ENCODE measurements at places on chromosomes 6 and 20.

DNA sequence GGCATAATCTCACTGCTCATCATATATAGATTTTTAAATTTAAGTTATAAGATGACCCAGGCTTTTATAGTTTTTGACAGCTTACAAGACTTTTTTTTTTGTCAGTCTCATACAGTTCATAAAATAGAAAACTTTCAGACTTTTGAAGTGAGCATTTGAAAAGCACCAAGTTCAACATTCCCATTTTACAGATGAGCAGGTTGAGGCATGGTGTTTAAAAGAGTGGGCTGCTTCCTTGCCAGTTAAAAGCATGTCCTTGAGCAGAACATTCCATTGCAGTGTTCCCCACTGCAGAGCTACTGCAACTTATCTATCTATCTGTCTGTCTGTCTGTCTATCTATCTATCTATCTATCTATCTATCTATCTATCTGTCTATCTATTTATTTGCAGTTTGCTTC lies 86.8 kb downstream of the GFRA4 start:
- no peak for DNase-seq

DNA sequence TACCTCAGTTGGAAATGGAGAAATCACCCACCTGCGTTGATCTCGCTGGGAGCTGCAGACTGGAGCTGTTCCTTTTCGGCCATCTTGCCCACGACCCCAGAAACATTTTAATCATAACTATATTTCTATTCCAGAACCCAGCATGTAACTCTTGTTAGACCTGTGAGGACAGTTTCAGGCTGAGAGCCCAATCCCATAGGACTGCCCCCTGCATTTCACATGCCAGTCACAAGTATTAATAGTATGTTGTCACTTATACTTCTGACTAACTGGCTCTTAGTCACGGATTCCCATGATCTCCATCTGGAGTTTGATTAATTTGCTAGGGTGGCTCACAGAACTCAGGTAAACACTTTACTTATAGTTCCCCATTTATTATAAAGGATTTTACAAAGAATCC lies 96.0 kb upstream of the PRND start:
- DNase-seq, result no peak

DNA sequence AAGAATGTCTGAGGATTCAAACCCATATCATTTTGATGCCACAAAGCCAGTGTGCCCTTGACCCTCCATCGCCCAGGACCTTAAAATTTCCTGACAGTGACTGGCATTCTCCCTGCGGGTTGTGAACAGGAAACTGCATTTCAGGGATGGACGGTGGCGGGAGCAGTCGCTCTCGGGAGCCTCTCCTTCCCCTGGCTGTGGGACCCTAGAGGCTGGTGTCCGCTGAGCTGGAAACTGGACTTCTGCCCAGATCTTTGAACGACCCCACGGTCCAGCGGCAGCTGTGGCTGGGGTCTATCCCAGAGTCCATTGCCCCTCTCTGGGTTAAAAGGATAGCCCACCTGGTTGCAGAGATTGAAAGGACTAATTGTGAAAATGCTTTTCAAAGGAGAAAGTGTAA lies 1.4 kb upstream of the SEC63 start:
- no peak for DNase-seq

DNA sequence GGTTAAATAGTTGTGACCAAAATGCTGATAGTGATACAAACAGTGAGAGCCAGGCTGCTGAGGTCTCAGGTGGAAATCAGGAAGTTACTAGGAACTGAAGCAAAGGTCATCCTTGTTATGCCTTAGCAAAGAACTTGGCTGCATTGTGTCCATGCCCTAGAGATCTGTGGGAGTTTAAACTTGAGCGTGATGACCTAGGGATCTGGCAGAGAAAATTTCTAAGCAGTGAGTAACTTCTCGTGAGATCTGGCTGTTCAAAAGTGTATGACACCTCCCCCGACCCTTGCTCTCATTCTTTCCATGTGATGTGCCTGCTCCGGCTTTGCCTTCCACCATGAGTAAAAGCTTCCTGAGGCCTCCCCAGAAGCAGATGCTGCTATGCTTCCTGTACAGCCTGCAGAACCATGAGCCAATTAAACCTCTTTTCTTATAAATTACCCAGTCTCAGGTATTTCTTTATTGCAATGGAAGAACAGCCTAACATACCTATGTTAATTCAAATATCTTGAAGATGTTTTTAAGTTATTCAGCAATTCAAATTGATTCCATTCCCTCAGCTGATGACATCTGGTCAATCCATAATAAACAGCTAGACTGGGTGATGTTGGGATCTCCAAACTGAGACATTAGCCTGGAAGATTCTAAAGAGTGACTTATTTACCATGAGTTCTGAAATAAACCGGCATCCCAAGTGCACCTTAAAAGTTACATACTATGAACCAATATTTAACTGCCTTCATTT lies 33.8 kb downstream of the KIF16B start:
- no peak for DNase-seq

- DNase-seq, result no peak
Observed at GRCh38 chr6:152750694-152751093, at the start of gene VIP. Gene VIP, plus strand, starts transcription at chr6:152750797. Its CDS starts 1,381 bp downstream, at chr6:152752178.

DNA sequence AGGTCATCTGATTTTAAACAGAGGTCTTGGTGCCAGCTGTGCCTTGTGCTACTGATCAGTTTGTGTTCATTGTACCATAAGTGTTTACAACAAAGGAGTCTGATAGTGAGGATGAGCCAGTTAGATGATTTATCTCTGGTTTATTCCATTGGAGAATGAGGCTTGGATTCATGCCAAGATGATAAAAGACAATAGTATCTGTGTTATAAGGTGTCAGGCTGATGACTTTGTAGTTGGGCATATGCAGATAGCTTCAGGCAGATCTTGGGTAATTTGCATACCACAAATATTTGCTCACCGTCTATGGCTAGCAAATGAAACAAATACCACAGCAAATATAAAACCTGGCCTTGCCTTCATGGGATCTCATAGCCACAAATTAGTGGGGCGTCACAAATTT lies 43.3 kb upstream of the PHACTR2 start:
- no peak for DNase-seq

GRCh38 chr6:32149092-32149755 lies 2.5 kb downstream of the PRRT1 start:
- no peak for DNase-seq

DNA sequence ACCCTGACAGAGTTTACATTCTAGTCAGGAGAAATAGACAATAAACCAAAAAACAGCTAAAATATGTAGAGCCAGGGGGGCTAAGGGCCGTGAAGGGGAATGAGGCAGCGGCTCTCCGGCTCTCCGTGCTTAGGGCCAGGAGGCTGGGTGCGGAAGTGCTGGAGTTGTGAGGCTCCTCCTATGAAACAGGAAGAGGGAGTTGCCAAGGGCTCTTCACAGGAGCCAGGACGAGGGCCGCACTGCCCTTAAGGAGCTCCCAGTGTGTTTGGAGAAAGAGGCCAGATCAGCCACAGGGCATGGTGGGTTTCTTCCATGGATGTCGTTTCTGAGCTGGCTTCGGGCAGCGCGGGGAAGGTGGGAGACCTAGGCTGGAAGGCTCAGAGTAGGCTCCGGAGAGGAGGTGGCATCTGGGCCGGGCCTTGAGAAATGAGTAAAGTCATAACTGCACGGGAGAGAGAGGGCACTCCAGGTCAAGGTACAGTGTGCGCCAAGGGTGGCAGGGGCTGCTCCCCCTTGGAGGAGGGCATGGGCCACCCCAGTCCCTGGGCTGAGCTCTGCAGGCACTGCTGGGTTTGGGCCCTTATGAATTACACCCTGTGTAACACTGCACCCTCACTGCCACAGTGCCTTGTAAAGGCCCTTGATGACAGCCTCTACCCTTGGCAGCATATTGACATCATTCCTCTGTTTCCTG lies 20.8 kb upstream of the MLN start:
- DNase-seq, result no peak

DNA sequence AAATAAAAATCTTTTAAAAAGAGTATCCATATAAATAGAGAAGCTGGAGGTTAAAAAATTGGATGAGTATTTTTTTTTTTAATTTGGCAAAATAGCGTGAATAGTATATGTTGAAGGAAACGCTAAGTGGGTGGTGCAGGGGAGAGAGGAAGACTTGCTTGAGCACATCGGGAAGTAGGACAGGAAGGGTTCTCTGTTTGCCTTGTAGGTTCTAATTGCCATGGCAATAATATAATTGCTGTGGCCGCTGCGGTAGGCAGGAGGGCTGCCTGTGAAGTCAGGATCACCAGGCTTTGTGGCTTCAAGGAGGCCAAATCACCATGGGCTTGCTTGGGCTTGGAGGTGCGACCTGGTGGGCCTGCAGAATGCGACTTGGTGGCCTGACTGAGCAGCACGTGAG lies 35.1 kb downstream of the IGF2R start:
- no peak for DNase-seq

GRCh38 chr6:15630202-15630601 lies 32.6 kb downstream of the DTNBP1 start:
- DNase-seq, result no peak

DNA sequence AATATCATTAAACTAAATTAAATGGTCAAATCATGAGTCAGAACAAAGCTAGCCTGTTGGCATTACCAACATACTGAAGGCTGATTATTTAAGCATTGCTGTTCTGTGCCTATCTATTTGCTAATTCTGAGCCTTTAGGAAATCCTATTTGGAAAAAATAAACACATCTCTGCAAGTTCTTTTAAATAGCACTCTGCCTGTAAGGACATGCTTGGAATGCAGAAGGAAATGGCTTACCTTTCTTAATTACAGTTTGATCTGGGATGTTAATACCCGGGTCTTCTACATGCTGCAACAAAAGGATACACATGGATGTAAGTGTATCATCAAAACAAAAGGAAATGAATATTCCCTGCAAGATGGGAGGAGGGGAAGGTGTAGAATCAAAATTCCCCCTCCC lies 8.3 kb downstream of the TFAP2A start:
- no peak for DNase-seq

DNA sequence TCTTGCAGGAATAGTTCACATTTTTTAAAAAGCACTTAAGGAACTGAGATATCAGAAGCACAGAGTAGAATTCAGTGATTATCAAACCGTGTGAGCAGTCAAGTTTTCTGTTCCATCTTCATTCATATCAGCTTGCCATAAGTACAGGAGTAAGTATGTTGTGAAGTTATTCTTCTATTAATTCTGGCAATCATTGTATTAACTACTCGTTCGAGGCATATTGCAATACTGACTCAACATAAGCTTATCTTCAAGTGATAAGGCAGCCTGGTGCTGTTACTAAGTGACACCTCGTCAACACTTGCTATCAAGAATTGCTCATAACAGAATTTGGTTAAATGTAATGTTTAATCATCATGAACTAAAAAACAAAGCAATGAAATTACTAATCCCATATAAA lies 75.7 kb upstream of the SNX9 start:
- DNase-seq, result no peak

DNA sequence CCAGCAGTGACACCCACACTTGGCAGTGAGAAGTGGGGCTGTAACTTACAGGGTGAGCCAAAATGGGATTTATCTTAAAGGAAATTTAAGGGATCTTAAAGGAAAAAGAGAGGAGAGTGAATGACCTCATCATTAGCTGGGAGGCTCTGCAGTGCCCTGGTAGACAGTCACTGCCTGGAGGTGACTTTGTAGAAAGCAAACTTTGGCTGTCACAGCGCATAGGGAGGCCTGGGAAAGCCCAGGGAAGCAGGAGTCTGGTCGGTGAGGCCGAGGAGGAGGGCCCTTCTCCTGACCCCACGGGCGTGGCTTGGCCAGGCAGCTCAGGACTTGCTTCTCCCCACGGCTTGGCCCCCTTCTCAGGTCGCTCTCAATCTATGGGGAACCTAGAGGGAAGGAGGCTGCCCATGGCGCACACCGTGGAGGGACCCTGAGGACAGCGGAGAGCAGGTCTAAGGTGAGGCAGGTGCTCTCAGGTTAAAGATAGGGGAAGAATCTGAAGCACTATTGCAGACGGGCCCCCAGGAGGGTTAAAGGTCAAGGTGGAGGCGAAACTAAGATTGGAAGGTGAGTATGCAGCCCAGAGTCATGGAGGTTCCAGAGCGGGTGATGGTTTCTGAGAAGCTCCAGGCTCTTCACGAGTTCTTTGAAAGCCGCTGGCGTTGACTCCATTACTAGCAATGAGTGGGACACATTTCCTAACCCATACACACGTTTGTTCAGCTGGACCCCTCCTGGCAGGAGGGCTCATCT lies 15.6 kb upstream of the RIPK1 start:
- DNase-seq, result no peak

GRCh38 chr6:79208816-79209215 lies 25.7 kb downstream of the HMGN3 start:
- DNase-seq, result no peak

DNA sequence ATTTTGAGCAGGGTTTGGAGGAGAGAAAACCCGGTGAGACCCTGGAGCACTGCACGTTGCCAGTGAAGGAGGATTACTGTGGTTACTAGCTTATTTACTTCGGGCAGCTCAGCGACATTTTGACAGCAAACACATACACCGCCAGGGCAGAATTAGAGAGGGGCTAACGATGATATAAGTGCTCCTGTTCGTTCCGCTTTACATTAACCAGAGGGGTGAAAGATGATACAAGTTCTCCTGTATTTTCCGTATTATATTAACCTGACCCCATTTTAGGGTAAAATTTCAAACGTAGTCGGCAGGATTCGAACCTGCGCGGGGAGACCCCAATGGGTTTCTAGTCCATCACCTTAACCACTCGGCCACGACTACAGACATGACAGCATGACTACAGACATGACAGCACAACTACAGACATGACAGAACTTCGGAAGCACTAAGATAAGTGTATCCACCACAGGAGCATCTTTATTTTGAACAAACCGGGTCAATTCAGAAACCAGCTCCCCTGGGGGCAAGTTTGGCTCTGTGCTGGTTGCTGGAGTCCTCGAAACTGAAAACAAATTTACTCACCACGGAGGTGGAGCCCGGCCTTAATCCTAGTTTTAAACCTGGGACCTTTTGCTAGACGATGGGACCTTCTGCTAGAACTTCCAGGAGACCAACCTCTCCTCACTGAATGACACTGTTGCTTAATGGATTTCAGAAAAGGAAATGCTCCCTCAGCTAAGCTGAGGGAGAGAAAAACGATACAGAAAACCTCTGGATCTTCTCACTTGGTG lies 80.4 kb upstream of the ZNF184 start:
- DNase-seq, result peak; percentile 93

- DNase-seq, result no peak
Observed at GRCh38 chr6:156845454-156846155, 68.4 kb downstream of the ARID1B start.

Data from activated CD4-positive, alpha-beta T cell treated with anti-CD3 and anti-CD28 coated beads, Interleukin-2, amount 50 U/mL, for 16 hours (primary cell).